ENCODE measurements at places on chromosomes 3 and 15.

DNA sequence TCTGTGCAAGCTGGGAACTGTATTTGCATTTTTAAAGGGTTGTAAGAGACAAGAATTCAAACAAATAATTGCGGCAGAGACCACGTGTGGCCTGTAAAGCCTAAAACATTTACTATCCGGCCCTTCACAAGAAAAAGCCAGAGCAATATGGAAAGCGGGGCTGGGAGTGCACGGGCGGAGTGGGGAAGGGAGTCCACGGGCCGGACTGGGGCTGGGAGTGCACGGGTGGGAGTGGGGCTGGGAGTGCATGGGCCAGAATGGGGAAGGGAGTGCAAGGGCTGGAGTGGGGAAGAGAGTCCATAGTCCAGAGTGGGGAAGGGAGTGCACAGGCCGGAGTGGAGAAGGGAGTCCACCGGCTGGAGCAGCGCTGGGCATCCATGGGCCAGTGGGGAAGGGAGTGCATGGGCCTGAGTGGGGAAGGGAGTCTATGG is 41.2 kb downstream of the KLF15 start:
- no peak for DNase-seq

- DNase-seq: no peak
Measured at GRCh38 chr15:59237119-59237855, 30.6 kb downstream of the LDHAL6B start.

- DNase-seq: no peak
Measured at GRCh38 chr3:71029770-71030169, 553.8 kb downstream of the FOXP1 start.

GRCh38 chr3:56590814-56591213 is 33.8 kb downstream of the CCDC66 start:
- no peak for DNase-seq

- DNase-seq: no peak
Measured at GRCh38 chr3:39144095-39144747, 9.2 kb downstream of the CSRNP1 start.

DNA sequence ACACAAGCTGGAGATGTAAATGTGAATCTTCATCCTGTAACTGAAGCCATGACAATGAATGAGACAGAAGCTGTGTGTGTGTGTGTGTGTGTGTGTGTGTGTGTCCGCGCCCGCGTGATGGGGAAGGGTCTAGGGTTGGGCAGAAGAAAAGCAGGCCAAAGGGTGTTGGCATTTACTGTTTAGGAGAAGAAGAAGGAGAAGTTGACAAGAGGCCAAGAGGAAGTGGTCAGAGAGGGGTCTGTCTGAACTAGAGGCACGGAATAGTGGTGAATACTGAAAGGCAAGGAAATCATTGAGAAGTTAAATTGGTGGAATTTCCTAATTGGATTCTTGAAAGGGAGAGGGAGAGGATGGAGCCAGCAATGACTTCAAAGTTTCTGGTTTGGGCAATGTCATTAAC is 5.6 kb upstream of the NCEH1 start:
- no peak for DNase-seq

DNA sequence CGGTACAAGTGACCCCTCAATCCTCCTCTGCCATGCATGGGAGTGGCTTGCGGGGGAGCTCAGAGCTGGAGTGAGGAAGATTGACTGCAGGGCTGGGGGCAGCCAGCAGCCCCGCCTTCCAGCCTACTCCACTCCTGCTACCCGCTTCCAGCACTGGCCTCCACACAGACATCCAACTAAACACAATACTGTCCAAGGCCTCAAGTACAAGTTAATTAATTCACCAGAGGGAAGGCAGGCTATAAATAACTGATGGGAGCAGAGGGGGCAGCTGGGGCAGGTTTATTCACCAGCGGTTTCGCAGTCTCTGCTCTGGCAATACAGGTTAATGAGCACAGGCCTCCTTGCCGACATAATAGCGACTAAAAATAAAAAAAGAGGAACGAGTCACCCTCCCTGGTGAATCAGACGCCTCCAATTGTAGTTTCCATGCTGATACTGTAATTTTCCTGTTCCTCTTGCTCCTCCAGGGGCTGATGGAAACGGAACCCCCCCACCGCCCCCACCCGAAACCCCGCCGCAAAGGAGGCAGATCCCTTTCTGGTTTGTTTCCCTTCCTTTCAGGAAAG is 166.4 kb upstream of the TLE3 start:
- no peak for DNase-seq

DNA sequence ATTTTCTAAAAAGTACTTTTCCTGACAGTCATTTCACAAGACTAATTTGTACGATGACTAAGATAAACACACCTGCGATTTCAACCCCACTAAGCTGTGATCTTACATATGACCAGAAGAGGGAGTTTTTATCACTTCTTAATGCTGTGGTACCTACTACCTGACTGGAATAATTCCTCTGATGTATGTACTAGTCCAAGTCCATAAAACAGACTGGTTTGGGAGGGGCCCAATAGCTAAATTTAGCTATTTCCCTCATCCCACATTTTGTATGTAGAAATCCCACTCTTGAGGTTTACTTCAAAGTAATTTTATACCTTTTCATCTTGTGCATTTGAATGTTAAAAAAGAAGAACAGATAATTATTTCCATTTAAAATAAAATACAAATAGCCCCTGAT is 49.7 kb upstream of the SCAANT1 start:
- DNase-seq: peak; percentile 9

DNA sequence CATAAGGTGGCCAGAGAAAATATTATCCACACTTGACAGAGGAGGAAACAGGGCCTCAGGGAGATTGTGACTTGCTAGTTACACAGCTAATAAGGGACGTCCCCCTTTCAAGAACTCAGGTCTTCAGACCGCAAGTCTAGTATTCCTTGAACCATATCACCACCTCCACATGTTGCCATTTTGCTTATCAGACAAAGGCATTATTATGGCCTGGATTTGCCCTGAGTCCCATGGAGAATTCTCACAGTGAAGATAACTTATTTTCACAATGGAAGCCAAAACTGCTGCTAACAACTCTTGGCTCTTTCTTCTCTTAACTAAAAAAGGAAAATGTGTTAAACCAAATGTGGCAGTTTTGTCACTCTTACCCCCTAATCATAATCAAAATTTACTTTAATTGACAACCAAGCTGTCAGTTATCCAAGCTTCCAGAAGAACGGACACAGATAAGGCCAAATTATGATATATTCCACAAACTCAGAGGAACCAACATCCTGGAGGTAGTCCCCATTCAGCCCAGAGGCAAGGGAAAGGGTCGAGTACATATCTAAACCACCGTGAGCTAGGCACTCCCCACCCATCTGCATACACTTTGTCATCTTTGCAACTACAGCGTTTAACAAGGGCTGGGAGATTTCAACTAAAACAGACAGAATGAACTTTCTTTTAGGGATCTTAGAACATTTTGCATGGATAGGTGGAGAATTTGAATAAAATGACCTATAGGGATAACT is 63.6 kb upstream of the THBS1 start:
- DNase-seq: no peak

GRCh38 chr15:25543196-25543595 is 104.4 kb upstream of the UBE3A start:
- peak; percentile 66 for DNase-seq

- peak; percentile 99 for DNase-seq
Measured at GRCh38 chr15:39171944-39172368, 408.9 kb upstream of the THBS1 start.

DNA sequence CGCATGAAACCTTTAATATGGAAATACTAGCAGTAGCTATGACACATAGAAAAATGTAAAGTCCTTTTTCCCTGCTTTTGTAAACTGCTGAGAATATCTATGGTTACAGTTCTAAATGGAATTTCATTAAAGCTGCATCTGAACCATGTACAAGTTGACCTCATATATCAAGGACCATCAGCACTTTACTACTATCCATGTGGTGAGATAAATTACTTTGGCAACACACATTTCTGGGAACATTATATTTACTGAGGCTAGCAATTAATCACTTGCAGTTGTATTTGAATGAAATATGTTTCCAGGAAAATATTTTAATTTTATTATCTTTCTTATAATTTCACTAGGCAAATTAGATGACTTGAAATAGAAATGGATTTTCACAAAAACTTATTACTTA is 545.5 kb downstream of the NAALADL2 start:
- DNase-seq: no peak

DNA sequence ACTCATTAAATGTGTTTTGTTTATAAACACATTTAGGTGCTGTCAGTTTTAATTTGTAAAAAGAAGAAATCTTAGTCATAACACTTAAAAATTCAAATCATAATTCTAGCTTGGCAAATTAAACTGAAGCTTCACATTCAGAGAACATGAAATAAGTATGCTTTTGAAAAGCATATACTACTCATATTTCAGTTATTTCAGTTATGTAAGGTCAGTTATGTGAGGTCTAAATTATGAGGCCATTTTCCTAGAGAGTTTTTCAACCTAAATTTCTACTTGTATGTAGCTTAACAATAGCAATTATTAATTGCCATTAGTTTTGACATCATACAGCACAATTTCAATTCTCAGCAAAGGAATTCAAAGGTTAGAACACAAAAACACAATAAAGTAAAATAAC is 465.0 kb downstream of the PLOD2 start:
- DNase-seq: no peak

DNA sequence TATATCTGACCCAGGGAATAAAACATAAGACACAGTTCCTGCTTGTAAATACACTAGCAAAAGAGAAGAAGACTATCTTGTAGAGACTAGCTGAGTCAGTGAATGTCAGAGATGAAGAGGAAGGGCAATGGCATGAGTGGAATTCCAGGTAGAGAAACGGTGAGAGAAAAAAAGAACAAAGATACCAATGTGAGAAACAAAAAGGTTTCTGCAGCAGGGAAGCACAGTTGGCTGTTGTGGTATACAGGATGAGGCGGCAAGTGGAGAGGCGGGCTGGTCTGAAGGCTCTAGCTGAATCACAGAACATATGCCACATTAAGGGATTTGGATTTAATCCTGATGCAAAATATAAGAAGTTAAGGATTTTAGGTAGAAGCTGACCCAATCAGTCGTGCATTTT is 17.1 kb upstream of the TASOR start:
- no peak for DNase-seq

Data from SJCRH30 (cell line).